ENCODE measurements at places on chromosomes 7 and 10. TPM values are rescaled to one million over a fixed set of nuclear protein-coding genes. Genes with fewer than 3 reads are reported as not detected.

DNA sequence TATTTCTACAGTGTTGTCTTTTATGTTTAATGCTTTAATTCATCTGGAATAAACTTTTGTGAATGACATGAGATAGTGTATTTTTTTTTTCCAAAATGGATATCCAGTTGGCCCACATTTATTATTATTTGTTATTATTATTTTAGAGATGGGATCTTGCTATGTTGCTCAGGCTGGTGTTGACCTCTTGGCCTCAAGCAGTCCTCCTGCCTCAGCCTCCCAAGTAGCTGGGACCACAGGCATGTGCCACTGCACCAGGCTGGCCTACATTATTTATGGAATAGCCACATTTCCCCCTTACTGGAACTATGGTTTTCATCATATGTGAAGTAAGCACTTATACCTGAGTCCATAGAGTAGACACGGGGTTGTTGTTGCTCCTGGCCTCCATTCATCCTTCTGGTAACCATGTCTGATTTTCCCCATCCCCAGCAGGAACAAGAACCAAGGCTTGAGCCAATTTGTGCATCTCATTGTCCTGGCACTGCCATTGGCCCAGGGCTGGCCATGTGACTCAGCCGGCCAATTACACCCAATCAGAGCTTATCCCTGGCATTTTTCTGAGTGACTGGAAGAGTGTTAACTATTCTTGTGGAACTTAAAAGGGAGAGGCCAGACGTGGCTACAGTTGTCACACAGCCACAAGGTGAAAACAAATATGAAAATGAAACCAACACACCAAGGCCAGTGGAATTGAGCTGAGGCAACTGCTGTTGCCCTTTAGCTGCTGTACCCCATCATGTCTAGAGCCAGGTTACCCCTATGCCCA is 23.1 kb downstream of the PRF1 start:
- no peak for DNase-seq

DNA sequence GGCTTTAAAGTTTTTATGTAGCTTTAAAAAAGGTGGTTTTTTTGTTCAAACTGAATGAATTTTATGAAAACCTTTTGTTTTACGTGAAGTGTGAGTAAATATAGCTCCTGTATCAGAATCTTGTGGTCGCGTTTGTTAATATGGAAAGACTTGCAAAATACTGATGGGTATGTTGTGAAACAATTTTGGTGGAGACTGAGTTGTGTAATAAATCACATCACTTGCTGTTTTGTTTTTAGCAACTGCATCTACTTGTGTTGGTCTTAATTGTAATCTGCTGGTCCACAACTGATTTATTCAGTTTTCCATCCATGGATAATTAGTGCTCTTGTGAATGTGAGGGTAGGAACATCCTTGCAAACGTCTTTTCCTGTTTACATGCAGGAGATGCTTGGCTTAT is 10.5 kb downstream of the PLXDC2 start:
- no peak for DNase-seq

- DNase-seq: no peak
Measured at GRCh38 chr7:129773871-129774270, 162.4 kb downstream of the NRF1 start.

GRCh38 chr7:50307368-50308032 is 3.0 kb downstream of the IKZF1 start:
- DNase-seq: no peak

DNA sequence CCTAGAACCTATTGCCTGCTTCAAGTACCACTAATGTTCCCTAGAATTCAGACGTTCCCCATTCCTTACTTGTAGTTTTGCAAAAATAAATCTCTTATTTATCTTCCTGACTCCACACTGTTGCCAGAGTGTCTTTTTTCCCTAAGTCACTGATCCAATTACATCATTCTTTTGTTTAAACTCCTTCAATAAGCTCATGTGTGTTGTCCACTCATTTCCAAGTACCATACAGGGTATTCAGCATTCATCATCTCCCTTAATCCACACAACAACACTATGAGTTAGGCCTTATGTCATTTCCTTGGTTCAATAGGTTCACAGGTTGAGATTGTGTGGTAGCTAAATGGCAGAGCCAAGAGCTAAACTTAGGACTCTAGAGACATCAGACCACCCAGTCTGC is 119.9 kb upstream of the RHOBTB1 start:
- no peak for DNase-seq

DNA sequence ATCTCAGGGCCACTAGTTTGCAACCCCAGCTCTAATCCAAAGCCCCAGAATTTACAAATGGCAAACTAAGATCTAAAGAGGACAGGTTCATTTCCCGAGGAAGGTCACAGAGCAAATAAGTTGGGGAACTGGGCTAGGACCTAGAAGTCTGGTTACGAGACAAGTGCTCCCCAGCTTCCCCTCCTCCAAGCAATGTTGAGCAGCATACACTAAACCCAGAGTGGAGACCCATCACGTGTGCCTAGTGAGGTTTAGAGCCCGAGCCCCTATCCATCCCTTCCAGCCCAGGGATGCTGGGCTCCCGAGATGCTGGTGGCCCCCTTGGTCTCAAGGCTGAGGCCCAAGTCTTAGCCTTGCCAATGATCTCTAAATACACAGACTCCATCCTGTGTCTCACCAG is 209.5 kb upstream of the ZMIZ1 start:
- no peak for DNase-seq

GRCh38 chr7:1665549-1666316 is 4.3 kb upstream of the ELFN1 start:
- no peak for DNase-seq

- DNase-seq: no peak
Measured at GRCh38 chr10:101644002-101644401, 51.0 kb downstream of the FBXW4 start.

- no peak for DNase-seq
Measured at GRCh38 chr7:22647451-22648257, 79.3 kb upstream of the IL6 start.

DNA sequence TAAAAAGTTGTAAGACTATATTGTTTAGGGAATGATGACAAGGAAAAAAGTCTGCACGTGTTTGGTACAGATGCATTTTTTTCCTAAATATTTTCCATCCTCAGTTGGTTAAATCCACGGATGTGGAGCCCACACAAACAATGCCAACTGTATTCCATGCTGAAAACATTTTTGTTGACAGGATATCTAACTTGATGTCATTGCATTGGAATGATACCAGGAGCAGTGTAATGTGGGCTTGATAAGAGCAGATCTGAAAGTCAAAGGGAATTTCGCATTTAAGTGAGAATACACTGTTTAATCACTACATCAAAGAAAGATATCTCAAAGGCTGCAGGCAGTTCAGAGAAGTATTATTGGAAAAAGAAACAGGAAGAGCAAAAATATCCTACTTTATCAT is 49.5 kb upstream of the TMEM140 start:
- DNase-seq: no peak

- no peak for DNase-seq
Measured at GRCh38 chr7:68936471-68937035, 661.7 kb upstream of the AUTS2 start.

DNA sequence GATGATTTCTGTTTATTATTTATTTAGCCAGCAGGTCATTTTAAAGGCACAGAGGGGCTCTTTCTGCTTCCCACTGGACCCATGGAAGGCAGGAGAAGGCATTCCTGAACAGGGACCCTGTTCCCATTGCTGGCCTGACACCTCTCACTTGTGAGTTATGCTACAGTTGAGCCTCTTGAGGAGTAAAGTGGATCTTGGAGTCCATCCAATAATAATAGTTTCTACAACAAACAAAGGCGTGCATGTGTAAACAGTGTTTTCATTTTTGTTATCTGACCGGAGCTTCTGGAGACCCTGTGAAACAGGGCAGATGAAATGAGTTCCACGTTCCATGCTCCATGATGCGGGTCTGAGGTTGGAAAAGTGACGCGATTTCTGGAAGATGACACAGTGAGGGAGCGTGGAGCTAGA is 127.3 kb upstream of the HABP2 start:
- no peak for DNase-seq

- no peak for DNase-seq
Measured at GRCh38 chr7:129009437-129009836, 45.5 kb downstream of the TNPO3 start.

DNA sequence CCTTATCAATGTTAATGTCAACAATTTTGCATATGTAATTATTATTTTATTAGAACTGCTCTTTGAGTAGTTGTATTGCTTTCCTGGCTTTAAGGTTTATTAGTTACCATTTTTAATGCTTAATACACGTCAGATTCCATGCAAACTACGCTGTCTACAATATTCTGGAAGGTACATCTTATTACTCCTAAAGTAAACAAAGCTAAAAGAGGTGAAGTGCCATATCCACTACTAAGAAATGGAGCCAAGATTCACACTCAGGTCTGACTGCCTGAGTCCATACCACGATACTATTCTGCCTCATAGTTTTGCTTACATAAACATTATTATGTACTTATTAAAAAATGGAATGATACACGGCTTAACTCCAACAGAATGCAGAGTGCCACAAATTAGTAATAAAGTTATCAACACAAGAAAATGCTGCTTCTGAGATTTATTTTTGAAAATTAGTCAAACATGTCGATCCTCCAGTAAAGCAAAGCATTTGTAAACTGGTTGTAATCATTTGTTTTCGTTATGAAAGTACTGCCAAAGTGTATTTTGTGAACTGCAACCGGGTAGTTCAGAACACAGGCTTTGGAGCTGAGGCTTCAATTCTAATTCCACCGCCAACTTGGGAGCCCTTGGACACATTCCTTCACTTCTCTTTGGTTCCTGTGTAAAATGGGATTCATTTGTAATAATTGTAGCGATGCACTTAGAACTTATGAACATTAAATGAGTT is 1.1 kb upstream of the DMTF1 start:
- DNase-seq: no peak

- DNase-seq: no peak
Measured at GRCh38 chr10:37269554-37270256, 144.3 kb downstream of the ANKRD30A start.

DNA sequence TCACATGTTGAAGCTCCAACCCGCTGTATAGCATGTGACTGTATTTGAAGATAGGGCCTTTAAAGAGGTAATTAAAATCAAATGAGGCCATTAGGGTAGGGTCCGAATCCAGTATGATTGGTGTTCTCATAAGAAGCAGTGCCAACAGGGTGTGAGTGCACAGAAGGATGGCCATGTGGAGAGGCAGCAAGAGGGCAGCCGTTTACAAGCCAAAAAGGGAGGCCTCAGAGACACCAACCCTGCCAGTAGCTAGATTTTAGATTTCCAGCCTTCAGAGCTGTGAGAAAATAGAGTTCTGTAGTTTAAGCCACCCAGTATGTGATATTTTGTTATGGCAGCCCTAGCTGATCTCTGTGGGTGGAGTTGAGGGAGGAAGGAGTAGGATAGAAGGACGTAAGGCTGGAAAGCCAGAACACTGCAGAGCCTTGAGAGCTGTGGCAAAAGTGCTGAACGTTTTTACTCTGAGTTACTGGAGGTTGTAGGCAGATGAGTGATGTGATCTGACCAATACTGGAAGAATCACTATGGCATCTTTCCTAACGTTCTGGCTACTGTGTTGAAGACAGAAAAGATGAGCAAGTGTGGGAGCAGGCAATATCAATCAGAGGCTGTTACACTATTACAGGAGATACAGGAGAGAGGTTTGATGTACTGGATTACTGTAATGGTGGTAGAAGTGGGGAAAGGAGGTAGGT is 334.9 kb downstream of the ELMO1 start:
- no peak for DNase-seq

- no peak for DNase-seq
Measured at GRCh38 chr7:116806046-116806944, 56.1 kb upstream of the CAPZA2 start.

Gene ZNF467
- total RNA-seq: 1.7 TPM

Gene PRSS2
- total RNA-seq: 9.3 TPM

Gene ANKRD1
- 75.7 TPM for total RNA-seq
